ENCODE measurements at places on chromosomes 13 and 19. TPM values are rescaled to one million over a fixed set of nuclear protein-coding genes. Genes with fewer than 3 reads are reported as not detected.

DNA sequence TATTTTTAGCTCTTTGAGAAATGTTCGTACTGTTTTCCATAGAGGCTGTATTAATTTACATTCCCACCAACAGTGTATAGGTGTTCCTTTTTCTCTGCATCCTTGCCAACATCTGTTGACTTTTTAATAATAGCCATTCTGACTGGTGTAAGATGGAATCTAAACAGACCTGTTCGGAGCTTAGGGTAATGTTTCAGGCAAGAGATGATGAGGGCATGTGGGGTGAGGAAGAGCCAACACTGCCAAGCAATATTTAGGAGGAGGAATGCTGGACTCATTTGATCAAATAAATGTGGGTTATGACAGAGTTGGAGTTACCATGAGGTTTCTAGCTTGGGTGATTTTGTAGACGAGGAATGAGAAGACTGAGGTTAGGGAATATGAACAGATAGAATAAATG is 382.9 kb downstream of the KLF12 start:
- DNase-seq = no peak
- H3K27me3 ChIP-seq = no peaks in the 10 kb centered on the region
- H3K27ac ChIP-seq = no peak overlapping the region
- H3K4me1 ChIP-seq = no peaks in the 10 kb centered on the region

GRCh38 chr13:91359111-91359510 is 11.6 kb downstream of the MIR17HG start:
- H3K36me3 ChIP-seq = no peaks in the 10 kb centered on the region
- no peak overlapping the region for H3K4me3 ChIP-seq
- H3K27me3 ChIP-seq = no peaks in the 10 kb centered on the region
- no peak for DNase-seq

GRCh38 chr19:15293781-15294491 is 38.4 kb downstream of the BRD4 start:
- peaks cover 100% of the 10 kb centered on the region for H3K4me1 ChIP-seq
- H3K27ac ChIP-seq = no peak overlapping the region
- no peaks in the 10 kb centered on the region for H3K27me3 ChIP-seq
- DNase-seq = no peak
- no peak overlapping the region for H3K4me3 ChIP-seq
- H3K36me3 ChIP-seq = no peaks in the 10 kb centered on the region

DNA sequence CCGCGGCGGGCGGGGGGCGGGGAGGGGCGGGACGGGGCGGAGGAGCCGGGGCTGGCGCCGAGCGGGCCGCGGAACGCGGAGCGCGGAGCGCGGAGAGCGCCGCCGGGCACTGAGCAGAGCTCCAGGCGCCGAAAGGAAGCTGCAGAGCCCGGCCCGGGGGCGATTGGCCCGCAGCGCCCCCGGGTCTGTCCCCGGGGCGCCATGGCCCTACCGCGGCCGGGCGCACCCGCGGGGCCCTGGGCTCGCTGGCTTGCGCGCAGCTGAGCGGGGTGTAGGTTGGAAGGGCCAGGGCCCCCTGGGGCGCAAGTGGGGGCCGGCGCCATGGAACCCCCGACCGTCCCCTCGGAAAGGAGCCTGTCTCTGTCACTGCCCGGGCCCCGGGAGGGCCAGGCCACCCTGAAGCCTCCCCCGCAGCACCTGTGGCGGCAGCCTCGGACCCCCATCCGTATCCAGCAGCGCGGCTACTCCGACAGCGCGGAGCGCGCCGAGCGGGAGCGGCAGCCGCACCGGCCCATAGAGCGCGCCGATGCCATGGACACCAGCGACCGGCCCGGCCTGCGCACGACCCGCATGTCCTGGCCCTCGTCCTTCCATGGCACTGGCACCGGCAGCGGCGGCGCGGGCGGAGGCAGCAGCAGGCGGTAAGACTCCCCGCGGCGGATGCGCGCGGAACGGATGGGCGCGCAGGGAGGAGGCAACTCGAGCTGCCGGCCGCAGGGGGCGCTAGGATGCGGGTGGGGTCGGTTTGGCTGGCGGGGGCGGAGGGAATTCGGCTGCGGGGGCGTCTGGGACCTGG is at the start of gene PDE4A:
PDE4A (plus strand) TSS at position 95 of the 796 bp plus-strand sequence; CDS start at position 322, 227 bp downstream.
- H3K4me3 ChIP-seq = no peak within 1 kb of the TSS
- H3K36me3 ChIP-seq = no peaks in the 10 kb centered on the region
- no peak within 1 kb of the TSS for H3K27ac ChIP-seq
- DNase-seq = no peak
- H3K27me3 ChIP-seq = peaks cover 97% of the 10 kb centered on the region

Gene APOC4
- total RNA-seq = not detected

Gene GTF2F2
- total RNA-seq = 21.6 TPM

Gene IGFL3
- not detected for total RNA-seq
